NCI-H1930 (cell line): ENCODE measurements at places on chromosomes 2 and 18.

- no peak for DNase-seq
Observed at GRCh38 chr2:158097481-158097880, 4.2 kb upstream of the UPP2 start.

GRCh38 chr18:50791599-50792438 is 28.0 kb downstream of the MRO start:
- no peak for DNase-seq

DNA sequence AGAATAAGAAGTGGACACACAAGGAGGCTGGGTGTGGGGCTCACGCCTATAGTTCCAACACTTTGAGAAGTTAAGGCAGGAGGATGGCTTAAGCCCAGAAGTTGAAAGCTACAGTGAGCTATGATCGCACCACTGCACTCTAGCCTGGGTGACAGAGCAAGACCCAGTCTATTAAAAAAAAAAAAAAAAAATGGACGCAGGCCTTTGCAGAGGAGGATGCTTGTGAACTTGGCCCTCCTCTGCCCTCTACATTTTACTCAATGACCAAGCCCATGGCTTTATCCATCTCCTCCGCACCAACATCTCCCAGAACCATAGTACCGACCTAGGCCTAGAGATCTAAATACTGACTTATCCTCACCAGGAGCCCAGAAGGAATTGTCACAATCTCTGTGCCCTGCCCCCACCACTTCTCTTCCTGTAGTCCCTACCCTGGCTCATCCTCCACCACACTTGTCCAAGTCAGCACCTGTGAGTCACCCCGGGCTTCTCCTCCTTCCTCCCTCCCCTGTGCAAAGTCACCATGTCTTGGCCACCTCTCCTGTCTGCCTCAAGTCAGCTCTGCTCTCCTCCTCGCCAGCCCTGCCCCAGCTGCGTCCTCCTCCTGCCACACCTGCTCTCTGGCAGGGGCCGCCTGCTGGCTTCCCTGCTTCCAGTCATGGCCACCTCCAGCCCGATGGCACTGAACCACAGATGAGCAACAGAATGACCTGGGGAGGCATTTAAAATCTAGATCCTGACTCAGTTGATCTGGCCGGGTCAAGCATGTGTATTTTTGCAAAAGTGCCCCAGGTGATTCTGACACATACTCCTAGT is 35.8 kb upstream of the ASPRV1 start:
- DNase-seq: no peak

DNA sequence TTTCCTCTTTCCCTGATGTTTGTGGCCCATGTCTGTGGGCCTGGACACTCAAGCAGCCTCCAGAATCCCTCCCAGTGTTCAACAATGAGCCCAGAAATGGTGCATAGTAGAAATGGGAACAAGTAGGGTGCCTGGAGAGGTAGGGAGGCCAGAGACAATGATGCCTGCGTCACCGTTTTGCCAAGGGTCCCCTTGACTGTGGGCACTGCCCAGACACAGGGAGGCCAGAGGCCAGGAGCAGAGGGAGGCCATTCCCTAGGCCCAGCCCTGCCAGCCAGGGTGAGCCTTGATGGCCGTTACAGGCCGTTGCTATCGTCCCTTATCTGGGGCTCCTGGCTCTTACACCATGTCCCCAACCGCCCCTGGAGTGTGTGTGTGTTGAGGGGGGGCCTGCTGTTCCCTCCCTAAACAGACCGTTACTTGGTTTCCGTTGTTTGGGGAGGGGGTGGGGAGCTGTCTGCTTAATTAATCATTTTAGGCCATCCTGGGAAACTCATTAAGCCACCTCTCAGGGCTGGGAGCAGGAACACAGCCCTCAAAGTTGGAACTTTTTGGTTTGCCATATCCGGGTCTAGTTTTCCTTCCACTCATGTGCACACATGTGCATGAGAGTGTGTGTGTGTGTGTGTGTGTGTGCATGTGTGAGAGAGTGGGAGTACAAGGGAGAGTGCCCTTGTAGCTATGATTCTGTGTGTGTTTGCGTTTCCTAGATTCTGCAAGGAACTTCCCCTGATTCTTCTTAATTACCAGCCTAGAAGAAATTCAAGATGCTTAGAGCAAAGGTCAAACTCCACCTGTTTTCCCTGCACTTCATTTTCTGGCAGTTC is 135.2 kb upstream of the HAAO start:
- DNase-seq: no peak

- peak; percentile 18 for DNase-seq
Observed at GRCh38 chr18:65753520-65753919, 2.7 kb downstream of the CDH7 start.

DNA sequence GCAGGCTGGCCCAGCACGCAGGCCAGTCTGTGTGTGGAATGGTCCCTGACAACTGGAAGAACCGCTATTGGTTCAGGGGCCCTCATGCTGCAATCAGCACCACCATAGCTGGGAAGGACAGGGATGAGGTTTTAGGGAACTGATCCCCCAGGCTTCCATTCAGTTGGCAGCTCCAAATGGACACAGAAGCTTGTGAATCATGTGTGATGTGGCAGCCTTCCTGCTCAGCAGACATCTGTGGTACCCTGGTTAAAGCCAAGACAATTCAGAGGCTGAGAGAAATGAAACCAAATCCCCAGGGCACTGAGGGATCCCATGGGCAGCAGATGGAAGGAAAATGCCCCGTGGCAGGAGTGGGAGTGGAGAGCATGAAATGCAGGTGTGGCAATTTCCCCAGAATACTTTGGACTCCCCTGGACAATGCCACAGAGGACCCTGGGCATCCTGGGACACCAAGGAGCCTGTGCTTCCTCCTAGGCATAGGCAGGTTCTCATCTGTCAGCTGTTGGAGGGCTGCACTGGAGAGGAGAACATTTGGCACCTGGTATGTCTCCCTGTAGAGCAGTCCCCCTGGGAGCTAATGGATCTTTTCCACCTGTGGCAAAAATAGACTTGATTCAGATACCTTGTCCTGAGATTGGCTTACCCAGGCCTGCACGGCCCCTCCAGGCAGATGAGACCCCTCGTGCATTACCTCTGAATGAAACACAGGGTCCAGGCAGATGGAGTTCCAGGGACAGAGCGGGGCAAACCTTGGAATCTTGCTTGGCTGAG is 162.2 kb upstream of the BCL2L11 start:
- DNase-seq: no peak

DNA sequence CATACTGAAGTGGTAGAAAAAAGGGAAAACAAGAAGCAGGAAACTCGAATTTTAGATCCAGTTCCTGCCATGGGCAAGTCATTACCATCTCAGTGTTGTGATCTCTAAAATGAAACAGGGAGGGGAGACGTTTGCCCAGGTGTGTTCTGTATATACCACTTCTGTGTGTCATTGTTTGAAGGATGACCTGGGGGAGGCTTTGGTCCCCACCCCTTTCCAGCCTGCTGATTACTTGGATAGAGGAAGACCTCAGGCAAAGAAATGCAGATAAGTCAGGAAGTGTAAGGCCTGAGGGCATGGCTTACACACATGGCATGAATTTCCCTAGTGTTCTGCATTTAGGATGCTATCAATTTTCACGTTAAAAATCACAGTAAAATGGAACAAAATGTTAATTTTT is 205.2 kb upstream of the CXCR4 start:
- DNase-seq: no peak
